ENCODE measurements at places on chromosomes 2 and 18. TPM values are rescaled to one million over a fixed set of nuclear protein-coding genes. Genes with fewer than 3 reads are reported as not detected.

The CD8B gene
- 0.46 TPM for total RNA-seq

The ANKAR gene
- 8.1 TPM for total RNA-seq

The SLC14A1 gene
- 32.8 TPM for total RNA-seq

The ABCB11 gene
- 0.13 TPM for total RNA-seq

The CRIM1 gene
- 17.2 TPM for total RNA-seq

The DES gene
- 12,920 TPM for total RNA-seq

The ACVR1C gene
- 0.54 TPM for total RNA-seq

The COPS7B gene
- 20.0 TPM for total RNA-seq

The ALK gene
- 0.16 TPM for total RNA-seq

The TMEM150A gene
- 9.5 TPM for total RNA-seq

The MAP3K19 gene
- total RNA-seq = not detected

The ANKRD23 gene
- 10.6 TPM for total RNA-seq

The DDX18 gene
- 22.1 TPM for total RNA-seq

The TEX44 gene
- total RNA-seq = not detected

The GPR35 gene
- 2.0 TPM for total RNA-seq

The CHRND gene
- total RNA-seq = not detected

The RNU2-63P gene
- not detected for total RNA-seq

The SYT4 gene
- total RNA-seq = not detected

The DUSP2 gene
- 1.5 TPM for total RNA-seq

The FEV gene
- not detected for total RNA-seq

The COL6A3 gene
- total RNA-seq = 64.9 TPM

The ARHGAP28 gene
- total RNA-seq = 1.1 TPM

The ZFP36L2 gene
- 45.0 TPM for total RNA-seq

The FBXO48 gene
- total RNA-seq = 1.1 TPM

The NXPH2 gene
- not detected for total RNA-seq

The LINC00305 gene
- total RNA-seq = not detected

The ABCA12 gene
- total RNA-seq = not detected

The NPAS2 gene
- 38.0 TPM for total RNA-seq

The SOX11 gene
- total RNA-seq = 0.81 TPM

The MERTK gene
- 5.0 TPM for total RNA-seq

The CFAP221 gene
- 0.67 TPM for total RNA-seq

The CHST9 gene
- 8.7 TPM for total RNA-seq

The ELOA2 gene
- total RNA-seq = not detected

The SLC16A14 gene
- 3.0 TPM for total RNA-seq

The XIRP2 gene
- total RNA-seq = 206 TPM

The MDH1B gene
- total RNA-seq = 0.54 TPM

The CTLA4 gene
- 0.22 TPM for total RNA-seq

The TMEM200C gene
- total RNA-seq = 0.24 TPM

The TPO gene
- 7.0 TPM for total RNA-seq

The LRP2 gene
- total RNA-seq = not detected

The PSMD14 gene
- total RNA-seq = 42.8 TPM

The EVA1A gene
- total RNA-seq = 0.97 TPM

The KCNG2 gene
- not detected for total RNA-seq

The IFIH1 gene
- 5.3 TPM for total RNA-seq

The GNLY gene
- total RNA-seq = 1.7 TPM

The GPR75 gene
- total RNA-seq = 0.86 TPM

The TTC31 gene
- 8.4 TPM for total RNA-seq

The MALT1 gene
- total RNA-seq = 10.2 TPM

The IL36G gene
- total RNA-seq = not detected

The RIT2 gene
- not detected for total RNA-seq

The RTN4 gene
- total RNA-seq = 56.3 TPM

The GATA6 gene
- total RNA-seq = 56.0 TPM

The ATG9A gene
- 86.3 TPM for total RNA-seq
